ENCODE measurements at places on chromosomes 3 and 15. TPM values are rescaled to one million over a fixed set of nuclear protein-coding genes. Genes with fewer than 3 reads are reported as not detected.

DNA sequence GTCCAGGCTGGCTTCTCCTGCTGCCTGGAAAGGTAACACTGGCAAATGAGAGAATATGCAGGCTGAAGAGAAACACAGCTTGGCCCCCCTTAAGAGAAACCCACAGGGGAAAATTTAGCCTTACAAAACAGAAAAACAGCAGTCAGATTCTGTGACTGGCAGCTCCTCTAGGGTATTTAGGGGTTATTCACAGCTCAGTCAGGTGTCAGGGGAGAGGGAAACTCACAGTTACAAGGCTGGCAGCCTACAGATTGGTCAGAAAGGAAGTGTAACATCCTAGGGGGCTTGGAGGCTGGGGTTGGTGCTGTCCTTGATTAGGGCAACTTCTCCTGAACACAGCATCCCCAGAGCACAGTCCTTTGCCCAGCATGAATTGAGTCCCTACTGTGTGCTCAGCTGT, 81.4 kb downstream of the SEMA5B start:
- no peak for DNase-seq

DNA sequence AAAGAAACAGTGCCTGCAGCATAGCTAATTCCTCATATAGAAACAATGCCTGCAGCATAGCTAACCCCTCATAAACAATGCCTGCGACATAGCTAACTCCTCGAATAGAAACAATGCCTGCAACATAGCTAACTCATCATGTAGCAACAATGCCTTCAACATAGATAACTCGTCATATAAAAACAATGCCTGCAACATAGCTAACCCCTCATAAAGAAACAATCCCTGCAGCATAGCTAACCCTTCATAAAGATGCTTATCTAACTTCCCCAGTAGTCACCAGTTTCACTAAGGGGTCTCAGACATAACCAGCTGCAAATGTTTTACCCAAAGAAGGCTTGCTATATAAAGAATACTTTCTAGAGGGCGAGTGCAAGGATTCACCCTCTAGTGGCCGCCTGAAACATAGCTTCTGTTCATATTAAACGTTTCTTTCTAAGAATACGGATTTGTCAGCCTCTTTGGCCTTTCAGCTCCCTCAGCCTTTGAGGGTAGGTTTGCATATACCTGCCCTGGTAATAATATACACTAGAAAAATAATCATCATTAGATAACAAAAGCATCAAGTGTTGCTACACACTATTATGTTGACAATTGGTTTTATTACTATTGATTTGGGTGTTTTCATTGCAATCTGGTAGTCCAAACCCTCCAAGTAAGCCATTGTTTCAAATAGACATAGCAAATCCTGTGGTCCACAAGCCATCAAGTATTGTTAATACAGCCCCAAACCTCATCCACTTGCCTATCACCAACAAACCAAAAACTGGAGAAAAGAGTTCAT, 44.4 kb upstream of the FAN1 start:
- DNase-seq, result no peak

Gene GOLGA6L7
- total RNA-seq, result not detected

- no peak for DNase-seq
Measured at GRCh38 chr3:80606073-80606472, 838.3 kb upstream of the ROBO1 start.

DNA sequence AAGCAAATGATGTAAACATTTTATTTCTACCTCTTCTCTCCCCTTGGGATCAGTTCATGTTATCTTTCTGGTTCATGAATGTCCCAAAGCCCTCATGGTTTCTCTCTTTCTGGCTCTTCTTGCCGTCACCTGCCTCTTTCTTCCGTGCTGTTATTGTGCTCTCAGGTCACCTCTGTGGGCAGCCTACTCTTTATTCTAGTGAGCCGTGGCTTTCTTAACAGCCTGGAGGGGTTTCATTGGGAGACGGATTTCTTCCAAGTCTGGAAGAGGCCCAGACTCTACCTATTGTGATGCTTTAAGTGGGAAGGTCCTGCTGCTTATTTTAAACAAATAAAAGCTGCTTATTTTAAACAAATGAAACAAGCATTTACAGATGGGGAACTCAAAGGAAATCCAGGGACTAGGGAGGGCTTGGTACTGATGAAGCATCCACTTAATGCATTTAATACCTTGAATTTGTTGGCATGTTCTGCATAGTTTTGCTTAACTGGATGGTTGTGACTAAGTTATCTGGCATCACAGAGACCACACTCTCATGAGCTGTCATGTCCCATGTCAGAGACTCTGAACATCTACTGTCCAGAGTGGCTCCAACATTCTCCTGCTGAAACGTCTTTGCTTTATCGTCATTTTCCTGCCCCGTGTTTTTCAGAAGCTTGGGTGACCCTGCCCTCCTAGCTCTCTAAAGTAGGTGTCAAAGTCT, 443.3 kb downstream of the GABRG3 start:
- DNase-seq, result no peak

DNA sequence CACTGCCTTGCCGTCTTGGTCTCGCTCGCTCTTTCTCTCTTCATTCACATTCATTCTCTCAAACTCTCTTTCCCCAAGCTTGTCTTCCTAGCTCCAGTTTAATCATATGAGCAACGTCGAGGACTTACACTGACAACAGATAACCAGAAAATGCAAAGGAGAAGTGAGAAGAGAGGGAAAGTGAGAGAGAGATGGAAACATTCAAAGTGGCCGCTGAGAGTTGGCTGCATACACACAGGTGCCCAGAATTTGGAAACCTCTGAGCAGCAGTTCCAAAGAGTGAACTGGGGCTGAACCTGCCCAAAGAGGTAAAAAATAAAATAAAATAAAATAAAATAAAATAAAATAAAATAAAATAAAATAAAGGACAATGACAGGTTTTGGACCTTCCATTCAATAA, 583.0 kb downstream of the FOXP1 start:
- no peak for DNase-seq

DNA sequence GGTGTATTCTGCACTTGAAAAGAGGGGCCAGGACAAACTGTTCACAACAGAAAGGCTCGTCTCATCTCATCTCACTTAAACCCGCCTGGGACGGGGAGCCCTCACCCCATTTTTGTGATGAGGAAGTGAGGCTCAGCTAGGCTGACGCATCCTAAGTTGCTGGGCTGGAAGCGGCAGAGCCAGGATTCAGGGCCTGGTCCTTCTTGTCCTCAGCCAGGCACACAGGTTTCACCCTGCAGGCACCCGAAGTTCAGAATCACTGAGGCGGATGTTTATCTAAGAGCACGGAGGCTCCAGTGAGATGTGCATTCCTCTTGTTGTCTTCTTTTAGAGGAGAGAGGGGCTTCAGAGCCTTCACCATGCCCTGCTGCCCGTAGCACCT, 51.1 kb upstream of the PLXNA1 start:
- no peak for DNase-seq

GRCh38 chr15:58042006-58042405, 23.5 kb downstream of the ALDH1A2 start:
- DNase-seq, result no peak

GRCh38 chr3:171285287-171285686, 174.9 kb downstream of the TNIK start:
- DNase-seq, result no peak

Gene DAZL
- total RNA-seq, result not detected

DNA sequence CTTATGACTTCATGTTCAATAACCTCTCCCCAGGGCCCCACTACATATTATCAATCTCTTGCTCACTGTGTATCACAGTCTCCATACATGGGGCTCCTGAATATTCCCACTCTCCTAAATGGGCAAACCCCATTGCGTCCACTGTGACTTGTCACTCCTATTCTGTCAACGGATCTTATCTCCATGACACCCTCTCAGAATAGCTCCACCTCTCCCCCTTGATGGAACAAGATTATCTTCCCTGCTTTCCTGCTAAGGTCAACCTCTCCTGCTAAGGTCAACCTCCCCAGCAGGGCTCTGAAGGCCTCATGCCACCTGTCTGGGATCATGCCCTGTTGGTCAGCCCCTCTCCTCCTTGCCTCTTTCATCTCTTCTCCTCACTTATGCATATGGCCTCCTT, 1.8 kb downstream of the CLDN18 start:
- DNase-seq, result no peak

Gene COL7A1
- 1.6 TPM for total RNA-seq

DNA sequence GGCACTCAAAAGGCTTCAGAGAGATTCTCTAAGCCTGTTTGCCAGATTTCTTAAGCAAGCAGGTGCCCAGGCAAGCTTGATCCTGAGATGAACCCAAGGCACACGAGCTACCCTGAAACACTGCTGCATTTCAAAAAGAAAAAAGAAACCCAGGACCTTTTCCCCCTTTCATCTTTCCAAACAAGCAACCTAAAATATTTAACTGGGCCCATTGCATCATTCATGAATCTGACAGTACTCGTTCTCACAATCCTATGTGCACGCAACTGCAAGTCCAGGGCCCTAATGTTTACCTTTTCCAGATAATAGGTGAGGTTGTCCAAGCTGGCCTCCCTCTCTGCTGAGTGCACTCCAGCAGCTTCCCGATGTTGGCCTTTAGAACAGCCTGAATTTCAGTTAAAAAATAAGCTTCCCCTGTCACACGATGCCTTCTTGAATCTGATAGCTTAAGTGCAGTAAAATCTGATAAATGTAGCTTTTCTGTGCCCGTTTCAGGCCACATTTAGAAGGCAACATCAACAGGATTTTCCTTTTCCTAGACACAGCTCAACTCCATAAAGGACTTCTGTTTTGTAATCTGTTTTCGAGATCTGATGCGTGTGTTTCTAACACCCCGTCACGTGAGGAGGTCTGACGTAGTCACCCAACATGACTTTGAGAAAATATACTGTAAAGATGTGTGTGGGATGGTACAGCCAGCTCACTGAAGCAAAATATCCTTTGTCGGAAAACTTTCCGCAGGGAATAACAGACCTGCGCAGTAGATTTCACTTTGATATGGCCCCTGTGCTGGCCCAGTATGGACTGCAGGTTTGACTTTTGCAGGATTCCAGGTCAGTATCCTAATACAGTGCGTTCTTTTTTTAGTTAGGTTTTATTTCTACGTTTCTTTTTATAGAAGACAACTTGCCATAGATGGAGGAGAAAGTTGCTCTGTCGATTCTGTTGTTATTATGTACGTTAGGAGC, 55.1 kb upstream of the RASA2 start:
- no peak for DNase-seq

GRCh38 chr15:31263751-31264558, 62.7 kb upstream of the KLF13 start:
- DNase-seq, result peak; percentile 83

GRCh38 chr3:141076797-141077571, 25.8 kb downstream of the SPSB4 start:
- DNase-seq, result no peak

- DNase-seq, result peak; percentile 43
Measured at GRCh38 chr3:42214064-42214463, 51.9 kb downstream of the CCK start.

GRCh38 chr15:77327168-77327567, 92.7 kb downstream of the PEAK1 start:
- DNase-seq, result no peak
